Stimulated activated CD4-positive, alpha-beta T cell treated with anti-CD3 and anti-CD28 coated beads, Interleukin-12 subunit alpha, Interleukin-12 subunit beta, amount 100 ng/mL, for 24 hours (primary cell): ENCODE measurements at places on chromosomes 16 and 17.

DNA sequence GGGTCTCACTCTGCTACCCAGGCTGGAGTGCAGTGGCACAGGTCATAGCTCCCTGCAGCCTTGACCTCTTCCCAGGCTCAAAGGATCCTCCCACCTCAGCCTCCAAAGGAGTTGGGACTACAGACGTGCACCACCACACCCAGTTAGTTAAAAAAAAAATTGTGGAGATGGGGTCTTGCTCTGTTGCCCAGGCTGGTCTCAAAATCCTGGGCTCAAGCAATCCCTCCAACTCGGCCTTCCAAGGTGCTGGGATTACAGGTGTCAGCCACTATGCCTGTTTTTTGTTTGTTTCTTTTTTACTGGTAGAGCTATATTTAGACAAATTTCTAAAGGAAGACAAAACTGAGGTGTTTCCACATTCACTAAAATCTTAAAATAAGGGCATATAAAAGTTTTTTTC is 1.7 kb downstream of the CMTR2 start:
- no peak for DNase-seq

GRCh38 chr17:43669971-43670644 is 8.4 kb upstream of the MEOX1 start:
- no peak for DNase-seq

DNA sequence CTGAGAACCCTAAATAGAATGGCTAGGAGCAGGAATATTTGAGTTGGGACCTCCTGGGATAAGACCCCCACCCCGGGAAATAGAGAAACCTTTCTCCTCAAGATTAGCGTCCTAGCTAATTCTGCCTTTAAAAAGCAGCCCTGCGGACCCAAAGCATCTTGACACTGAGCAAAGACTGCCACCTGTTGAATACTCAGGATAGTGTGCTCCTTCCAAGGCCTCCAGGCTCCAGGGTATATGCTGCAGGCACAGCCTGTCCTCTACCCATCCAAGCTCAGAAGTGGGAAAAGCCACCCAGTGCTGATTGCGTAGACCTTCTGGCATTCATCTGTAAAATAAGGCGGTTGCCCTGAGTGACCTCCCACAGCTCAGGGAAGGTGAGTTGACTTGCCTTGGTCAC is 456.2 kb upstream of the DYNLRB2 start:
- DNase-seq = no peak

- no peak for DNase-seq
Measured at GRCh38 chr16:74817851-74818250, 43.2 kb upstream of the FA2H start.

- DNase-seq = no peak
Measured at GRCh38 chr17:36614933-36615332, 13.6 kb downstream of the MRM1 start.

- DNase-seq = no peak
Measured at GRCh38 chr17:44559634-44560554, 2.6 kb downstream of the FZD2 start.

- no peak for DNase-seq
Measured at GRCh38 chr16:74372953-74373846, 2.9 kb upstream of the NPIPB15 start.

DNA sequence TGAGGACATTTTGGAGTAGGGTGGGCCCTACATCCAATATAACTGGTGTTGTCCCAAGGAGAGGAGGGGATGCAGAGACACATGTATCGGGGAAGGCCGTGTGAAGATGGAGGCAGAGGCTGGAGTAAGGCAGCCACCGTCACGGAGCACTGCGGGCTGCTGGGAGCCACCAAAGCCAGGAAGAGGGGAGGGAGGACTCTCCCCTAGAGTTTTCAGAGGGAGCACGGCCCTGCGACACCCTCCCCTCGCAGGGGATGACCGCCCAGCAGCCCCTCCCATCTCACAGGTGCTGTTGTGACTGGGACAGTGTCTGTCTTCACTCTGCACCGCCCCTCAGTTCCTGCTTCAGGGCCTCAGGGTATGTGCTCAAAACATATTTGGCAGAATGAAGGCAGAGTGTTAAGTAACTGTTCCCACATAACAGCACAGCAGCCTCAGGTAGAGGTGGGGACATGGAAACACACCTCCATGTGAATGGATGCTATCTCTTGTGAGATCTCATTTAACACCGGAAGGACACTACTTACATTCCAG is 82.2 kb downstream of the RBFOX3 start:
- no peak for DNase-seq

- no peak for DNase-seq
Measured at GRCh38 chr16:51818342-51818944, 667.4 kb upstream of the SALL1 start.

DNA sequence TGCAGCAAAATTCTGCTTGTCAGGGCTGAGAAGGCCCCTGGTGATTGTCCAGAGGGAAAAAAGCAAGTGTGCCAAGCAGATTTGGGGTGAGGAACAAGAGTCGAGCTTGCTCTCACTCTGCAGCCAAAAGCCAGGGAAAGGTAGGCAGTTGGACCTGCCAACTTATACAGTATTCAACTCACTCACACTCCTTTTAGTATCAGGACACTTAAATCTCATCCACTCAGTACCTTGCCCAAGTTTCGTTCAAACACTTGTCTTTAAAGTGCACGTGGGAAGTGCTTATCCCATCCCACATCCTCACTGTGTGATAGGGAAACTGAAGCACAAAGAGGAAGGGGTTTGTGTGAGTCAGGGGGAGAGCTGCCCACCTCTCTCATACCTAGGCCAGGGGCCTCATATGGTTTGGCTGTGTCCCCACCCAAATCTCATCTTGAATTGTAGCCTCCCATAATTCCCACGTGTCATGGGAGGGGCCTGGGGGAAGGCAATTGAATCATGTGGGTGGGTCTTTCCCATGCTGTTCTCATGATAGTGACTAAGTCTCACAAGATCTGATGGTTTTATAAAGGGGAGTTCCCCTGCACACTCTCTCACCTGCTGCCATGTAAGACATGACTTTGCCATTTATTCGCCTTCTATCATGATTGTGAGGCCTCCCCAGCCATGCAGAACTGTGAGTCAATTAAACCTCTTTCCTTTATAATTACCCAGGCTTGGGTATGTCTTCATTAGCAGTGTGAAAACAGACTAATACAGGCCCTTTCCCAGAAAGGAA is 25.6 kb upstream of the CES5A start:
- no peak for DNase-seq

- DNase-seq = no peak
Measured at GRCh38 chr17:34926661-34927060, 34.6 kb downstream of the CCT6B start.

GRCh38 chr16:66547101-66547989 is 2.6 kb downstream of the TK2 start:
- DNase-seq = no peak

DNA sequence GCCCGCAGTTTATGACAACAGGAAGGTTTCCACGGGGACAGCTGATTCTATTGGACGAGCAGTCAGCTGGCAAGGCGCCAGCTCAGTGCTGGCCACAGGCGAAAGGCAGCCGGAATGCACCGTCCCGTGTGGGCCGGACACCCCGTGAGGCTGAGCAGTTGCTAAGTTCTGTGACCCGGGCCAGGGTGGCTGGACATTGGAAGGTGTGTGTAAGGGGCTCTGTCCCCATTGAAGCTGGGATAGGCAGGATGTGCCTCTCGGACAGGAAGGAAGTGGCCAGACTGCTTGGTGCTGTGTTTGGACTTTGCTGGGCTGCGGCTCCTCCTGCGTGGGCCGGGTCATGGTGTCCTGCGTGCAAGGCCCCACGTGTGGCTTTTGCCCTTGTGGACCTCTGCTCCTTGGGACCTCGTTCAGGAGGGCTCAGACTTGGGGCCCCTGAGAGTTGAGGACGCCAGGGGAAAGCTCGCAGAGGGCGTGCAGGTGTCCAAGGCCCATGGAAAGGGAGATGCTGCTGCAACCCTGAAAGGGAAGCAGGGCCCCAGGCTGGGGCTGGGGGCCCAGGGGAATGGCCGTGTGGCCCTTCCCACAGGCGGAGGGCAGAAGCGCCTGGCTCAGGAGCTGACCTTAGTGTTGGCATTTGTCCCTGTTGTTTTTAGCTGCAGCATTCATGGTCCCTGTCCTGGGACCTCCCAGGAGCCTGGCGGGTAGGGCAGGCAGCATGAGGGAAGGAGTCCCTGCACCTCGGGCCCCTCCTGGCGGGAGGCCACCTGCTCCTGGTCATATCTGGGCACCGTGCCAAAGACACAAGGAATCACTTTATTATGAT is 10.0 kb downstream of the BAIAP2 start:
- DNase-seq = no peak

DNA sequence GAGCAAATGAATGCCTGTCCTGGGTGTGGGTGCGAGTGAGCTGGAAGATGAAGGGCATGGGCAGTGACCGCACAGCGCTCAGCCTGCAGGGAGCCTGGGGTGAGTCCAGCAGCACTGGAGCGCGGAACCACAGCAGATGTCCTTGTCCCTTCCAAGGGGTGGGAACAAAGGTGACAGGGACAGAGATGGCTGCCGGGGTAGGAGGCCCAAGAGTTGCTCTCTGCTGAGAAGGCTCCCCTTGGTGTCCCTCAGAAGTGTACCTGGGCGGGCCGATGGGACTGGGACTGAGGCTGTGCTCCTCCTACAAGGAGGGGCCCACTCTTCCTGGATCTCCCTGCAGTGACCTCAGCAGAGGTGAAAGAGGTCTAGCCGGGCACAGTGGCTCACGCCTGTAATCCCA is 7.6 kb upstream of the PGAP6 start:
- DNase-seq = no peak

GRCh38 chr17:65097110-65097509 is 40.1 kb upstream of the RGS9 start:
- DNase-seq = no peak

GRCh38 chr17:56499799-56500388 is 93.6 kb upstream of the NOG start:
- DNase-seq = no peak

GRCh38 chr16:8120001-8120400 is 470.3 kb downstream of the TMEM114 start:
- no peak for DNase-seq

- no peak for DNase-seq
Measured at GRCh38 chr17:62818526-62818925, 10.4 kb upstream of the MARCHF10 start.

- no peak for DNase-seq
Measured at GRCh38 chr17:19017804-19018599, 13.4 kb upstream of the FAM83G start.

- DNase-seq = no peak
Measured at GRCh38 chr17:13222975-13223374, 205.1 kb upstream of the ELAC2 start.

- DNase-seq = no peak
Measured at GRCh38 chr16:65622151-65622550, 500.3 kb upstream of the CDH11 start.

GRCh38 chr17:56601591-56601990 is 8.1 kb downstream of the NOG start:
- DNase-seq = no peak

GRCh38 chr16:12341423-12341822 is 364.9 kb downstream of the SNX29 start:
- DNase-seq = no peak

- no peak for DNase-seq
Measured at GRCh38 chr17:66834426-66834918, 445 bp upstream of the CACNG5 start.

GRCh38 chr17:876272-876671 is 94.1 kb downstream of the MRM3 start:
- no peak for DNase-seq

DNA sequence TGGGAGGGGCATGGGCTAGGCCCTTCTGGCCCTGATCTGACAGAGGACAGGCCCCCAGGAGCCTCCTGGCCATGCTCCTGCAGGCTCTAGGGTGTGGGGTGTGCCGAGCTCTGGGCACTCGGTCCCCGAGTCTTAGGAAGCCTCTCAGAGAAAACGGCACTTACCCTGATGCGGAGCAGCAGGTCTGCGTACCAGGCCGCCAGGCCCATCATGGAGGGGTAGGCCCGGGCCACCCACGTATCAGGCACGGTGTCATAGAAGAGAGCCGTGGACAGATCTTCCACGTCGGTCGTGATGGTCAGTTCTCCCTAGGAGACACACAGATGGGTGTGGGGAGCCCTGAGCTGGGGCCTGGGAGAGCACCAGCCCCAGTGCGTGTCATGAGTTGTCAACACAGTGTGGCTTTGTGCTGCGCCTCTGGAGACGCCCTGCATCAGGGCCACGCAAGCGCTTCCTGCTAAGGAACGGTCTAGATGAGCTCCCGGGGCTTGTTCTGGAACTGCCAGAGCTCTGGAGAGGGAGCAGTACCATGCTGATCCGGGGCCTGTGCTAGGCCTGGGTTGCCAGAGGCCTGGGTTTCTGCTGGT is 47.9 kb downstream of the PGS1 start:
- no peak for DNase-seq

GRCh38 chr16:57578521-57579360 is 36.3 kb downstream of the ADGRG5 start:
- DNase-seq = no peak

GRCh38 chr17:36213695-36214094 is 2.8 kb downstream of the CCL4L2 start:
- no peak for DNase-seq

- no peak for DNase-seq
Measured at GRCh38 chr16:1776991-1777374, 4.0 kb upstream of the MRPS34 start.

DNA sequence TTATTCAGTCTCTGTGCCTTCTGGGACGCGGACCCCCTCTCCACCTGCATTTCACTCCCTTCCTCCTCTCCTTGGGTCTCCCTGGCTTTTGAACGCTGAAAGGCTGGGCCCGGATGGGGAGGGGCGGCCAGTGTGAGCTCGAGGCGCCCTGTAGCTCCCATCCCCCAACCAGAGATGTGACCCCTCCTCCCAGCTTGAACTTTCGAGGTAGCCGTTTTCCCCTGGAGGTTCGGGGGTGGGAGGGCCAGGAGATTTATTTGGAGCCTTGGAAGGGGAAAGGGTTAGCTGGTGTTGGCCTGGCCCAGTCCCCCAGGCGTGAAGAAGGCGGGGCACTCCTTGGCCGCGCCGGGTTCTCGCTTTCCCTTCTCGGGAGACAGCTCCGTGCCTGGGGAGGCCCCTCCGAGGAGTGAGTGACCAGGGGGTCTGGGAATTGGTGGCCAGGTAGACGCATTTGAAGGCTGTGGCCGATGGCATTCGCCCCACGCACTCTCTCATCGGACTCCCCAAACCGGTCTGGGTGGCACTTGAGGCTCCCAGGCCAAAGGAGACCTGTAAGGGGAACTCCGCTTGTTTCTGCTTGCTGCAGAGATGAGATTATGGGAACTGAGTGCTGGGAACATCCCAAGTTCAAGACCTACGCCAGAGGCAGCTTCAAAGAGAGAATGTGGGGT is 942 bp downstream of the LDAF1 start:
- peak; percentile 11 for DNase-seq
